ENCODE measurements at places on chromosomes 2 and 18. TPM values are rescaled to one million over a fixed set of nuclear protein-coding genes. Genes with fewer than 3 reads are reported as not detected.
A peak's percentile ranks its signal among the peaks of the same experiment; 100 is the strongest.

DNA sequence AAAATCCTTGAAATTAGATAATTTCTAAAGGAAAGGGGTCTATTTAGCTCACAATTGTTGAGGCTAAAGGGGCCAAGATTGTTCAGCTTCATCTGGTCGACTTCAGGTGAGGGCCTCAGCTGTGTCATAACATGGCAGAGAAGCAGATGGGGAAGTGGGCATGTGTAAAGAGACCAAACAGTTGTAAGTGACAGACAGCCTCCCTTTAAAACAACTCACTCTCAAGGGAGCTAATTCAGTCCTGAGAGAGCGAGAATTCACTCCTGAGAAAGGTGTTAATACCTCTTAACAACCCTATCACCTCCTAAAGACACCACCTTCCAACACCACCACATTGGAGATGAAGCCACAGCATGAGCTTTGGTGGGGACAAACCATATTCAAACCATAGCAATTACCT lies 62.4 kb downstream of the KCMF1 start:
- DNase-seq, result no peak

DNA sequence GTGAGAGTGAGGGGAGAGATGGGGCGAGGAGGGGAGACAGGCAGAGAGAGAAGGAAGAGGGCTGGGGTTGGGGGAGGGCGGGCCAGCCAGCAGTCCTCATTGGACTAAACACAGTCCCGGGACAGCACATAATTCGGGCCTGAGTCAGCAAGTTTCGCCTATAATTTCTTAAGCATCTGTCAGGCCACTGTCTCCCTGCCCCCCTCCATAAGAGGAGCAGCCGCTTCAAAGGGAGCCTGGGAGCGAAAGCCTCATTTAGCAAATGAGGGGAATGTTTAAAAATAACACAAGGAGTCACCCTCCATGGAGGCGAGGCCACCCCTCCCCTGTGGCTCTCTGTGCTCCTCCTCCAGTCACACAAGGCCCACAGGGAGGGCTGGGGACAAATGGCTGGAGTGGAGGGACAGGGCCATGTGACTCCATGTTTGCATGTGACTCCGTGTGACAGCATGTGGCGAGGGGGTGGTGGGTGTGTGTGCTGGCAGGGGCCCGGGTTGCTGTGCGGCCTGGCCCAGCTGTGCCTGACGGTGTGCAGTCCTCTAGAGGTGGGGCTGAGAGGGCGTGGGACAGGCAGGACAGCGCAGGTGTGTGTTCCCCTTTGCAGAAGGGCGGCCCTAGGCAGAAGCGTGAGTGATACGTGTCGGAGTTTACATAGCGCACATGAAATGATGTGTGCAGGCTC lies 162.4 kb downstream of the CELF4 start:
- DNase-seq, result no peak

DNA sequence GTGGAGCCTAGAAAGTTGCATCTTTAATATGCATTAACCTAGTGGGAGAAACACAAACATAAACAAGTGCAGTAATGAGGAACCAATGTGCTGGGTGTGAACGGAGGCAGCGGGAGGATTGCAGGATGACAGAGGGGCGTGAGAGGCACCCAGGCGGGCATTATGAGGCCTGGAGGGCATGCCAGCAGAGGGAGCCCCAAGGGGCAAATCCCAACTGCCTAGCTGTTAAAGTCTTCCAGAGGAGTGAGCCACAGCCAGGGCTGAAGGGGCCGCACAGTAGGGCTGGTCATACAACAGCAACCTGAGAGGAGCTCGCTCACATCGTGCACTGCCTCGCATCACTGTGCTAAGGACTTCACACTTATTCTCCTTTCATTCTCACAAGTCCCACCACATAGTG lies 13.3 kb upstream of the PRELID3A start:
- peak; percentile 66 for DNase-seq

DNA sequence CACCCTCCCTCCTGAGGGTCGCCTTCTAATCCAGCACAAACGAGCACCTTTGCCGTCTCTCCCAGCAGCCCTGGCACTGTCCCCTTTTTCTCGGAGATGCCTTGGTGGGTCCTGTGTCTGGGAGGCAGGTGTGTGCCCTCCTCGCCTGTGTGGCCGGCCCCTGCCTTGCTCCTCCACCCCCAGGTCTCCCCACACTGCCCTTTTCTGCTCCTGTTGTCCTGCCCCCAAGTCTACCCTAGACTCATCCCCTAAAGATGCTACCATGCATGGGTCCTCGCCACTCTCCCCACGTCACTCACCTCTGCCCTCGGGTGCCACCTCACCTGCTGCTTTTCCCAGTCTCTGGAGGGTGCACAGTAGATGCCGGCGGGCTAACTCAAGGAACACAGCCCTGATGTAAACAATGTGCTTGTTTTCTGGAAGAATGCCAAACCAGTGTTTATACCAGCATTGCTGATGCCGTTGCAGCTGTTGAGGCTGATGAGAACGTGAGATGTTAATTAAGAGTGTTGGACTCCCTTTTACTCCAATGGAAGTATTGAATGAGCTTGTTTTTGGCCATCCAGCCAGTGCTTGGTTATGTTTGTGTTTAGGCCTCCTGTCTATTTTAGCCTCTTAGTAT lies 223.1 kb downstream of the AGAP1 start:
- peak; percentile 52 for DNase-seq

DNA sequence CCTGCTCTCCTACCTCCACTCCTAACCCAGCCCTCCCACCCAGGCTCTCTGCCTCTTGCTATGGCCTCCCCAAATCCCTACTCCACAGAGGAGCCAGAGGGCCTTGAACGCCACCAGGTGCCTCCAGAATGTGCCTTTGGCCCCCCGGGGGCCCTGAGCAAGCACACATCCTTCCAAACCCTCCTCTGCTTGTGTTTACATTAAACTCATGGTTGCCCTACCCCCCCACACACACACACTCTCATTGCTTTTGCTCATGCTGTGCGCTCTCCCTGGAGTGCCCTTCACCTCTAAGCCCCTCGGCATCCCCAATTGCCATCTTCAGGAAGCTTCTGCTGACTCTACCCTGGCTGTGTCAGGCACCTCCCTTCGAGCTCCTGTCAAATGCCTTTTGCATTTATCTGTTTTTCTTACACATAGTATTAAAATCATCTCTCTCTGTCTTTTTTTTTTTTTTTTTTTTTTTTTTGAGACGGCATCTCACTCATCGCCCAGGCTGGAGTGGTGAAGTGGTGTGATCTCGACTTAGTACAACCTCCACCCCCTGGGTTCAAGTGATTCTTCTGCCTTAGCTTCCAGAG lies 16.3 kb upstream of the TET3 start:
- DNase-seq, result no peak

GRCh38 chr2:117785740-117786139 lies 28.8 kb upstream of the DDX18 start:
- peak; percentile 69 for DNase-seq

- DNase-seq, result no peak
Observed at GRCh38 chr18:76568731-76569130, 73.7 kb upstream of the ZNF516 start.

- no peak for DNase-seq
Observed at GRCh38 chr2:232460171-232460570, 4.2 kb downstream of the ALPI start.

GRCh38 chr2:145110668-145111356 lies 590.9 kb upstream of the ZEB2 start:
- peak; percentile 36 for DNase-seq

GRCh38 chr18:69558052-69558451 lies 157.4 kb downstream of the DOK6 start:
- no peak for DNase-seq

GRCh38 chr2:148023861-148024260 lies 3.0 kb downstream of the MBD5 start:
- DNase-seq, result peak; percentile 37

- no peak for DNase-seq
Observed at GRCh38 chr2:120348737-120349439, 3.0 kb downstream of the INHBB start.

- peak; percentile 40 for DNase-seq
Observed at GRCh38 chr2:160397530-160397865, 96.1 kb downstream of the RBMS1 start.

GRCh38 chr2:27350106-27350693 lies 6.4 kb downstream of the GTF3C2 start:
- no peak for DNase-seq

GRCh38 chr2:4597400-4597799 lies 894.0 kb downstream of the DCDC2C start:
- no peak for DNase-seq

- DNase-seq, result no peak
Observed at GRCh38 chr2:4219101-4219500, 515.7 kb downstream of the DCDC2C start.

GRCh38 chr18:49886891-49887764 lies 73.8 kb upstream of the ACAA2 start:
- DNase-seq, result no peak

GRCh38 chr2:123692121-123692520 lies 333.0 kb upstream of the CNTNAP5 start:
- DNase-seq, result no peak

- no peak for DNase-seq
Observed at GRCh38 chr2:238912228-238912915, 64.5 kb downstream of the TWIST2 start.

DNA sequence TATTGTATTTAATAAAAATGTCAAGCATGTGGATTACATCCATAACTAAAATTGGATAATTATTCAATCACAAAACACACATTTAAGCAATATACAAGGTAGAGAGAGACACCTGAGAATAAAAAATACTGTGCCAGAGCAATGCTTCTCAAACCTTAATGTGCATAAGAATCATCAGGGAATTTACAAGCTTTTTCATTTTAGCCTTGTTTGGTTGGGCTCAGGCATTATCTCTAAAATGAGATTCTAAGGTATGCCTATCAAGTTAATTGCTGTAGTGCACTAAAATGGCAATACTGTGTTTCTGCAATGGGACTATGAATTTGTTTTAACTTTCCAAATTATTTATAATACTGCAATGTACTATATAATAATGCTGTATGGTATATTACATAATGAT lies 983 bp downstream of the MOB1A start:
- DNase-seq, result no peak

GRCh38 chr2:66334237-66335029 lies 100.5 kb upstream of the MEIS1 start:
- no peak for DNase-seq

DNA sequence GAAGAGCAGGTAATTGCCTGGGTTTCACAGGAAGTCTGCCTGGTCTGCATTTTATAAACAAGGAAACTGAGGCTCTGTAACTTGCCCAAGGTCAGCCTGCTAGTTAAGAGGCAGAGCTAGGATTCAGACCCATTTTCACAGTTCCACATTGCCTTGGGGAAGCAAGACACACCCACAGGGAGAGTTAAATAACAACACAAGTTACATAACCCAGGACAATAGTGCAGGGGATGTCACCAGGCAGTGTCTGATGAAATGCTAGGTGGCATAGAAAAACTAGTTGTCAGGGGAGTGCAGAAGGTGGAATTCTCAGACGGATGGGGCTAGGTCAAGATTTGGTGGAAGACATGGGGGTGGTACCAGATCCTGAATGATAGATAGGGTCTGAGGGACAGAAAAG lies 69.7 kb downstream of the PRKCE start:
- no peak for DNase-seq

DNA sequence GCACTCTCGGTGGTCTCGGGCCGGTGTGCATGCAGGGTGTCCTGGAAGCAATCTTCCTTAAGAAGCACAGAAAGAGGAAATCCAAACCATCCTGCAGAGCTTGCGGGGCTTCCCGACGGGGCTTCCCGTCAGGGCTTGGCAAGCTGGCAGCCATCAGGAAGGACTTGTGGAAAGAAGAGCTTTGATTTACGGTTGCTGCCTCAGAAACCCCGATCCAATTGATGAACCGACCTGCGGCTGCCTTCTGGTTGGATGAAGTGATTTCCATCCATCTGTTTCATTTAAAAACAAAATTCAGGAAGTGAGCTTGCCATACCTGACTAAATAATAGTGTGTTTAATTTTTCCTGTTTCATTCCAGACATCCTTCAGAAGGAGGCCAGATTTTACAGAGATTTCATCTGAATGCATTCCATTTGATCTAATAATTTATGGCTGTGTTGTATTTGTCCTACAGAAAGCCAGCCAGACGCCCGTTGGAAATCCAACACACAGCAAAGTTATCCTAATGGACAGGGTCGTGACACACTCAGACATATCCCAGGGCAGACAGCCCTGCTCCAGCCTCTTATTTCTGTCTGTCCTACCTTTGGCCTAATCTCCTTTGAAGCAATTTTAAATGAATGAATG lies 141.3 kb downstream of the SEPTIN10 start:
- peak; percentile 30 for DNase-seq

- DNase-seq, result peak; percentile 96
Observed at GRCh38 chr2:46351750-46352138, 54.5 kb downstream of the EPAS1 start.

GRCh38 chr2:120225549-120226065 lies 2.4 kb upstream of the TMEM185B start:
- DNase-seq, result no peak

The RAB6C gene
- total RNA-seq, result not detected

The HOXD4 gene
- total RNA-seq, result 8.8 TPM

The MARCO gene
- not detected for total RNA-seq

The NYAP2 gene
- not detected for total RNA-seq

The NEU4 gene
- not detected for total RNA-seq

The SLC9A2 gene
- total RNA-seq, result not detected

The NT5DC4 gene
- total RNA-seq, result not detected

The NCKAP5 gene
- total RNA-seq, result 0.05 TPM

The KATNAL2 gene
- 0.51 TPM for total RNA-seq

The MRO gene
- not detected for total RNA-seq

The CD8A gene
- 0.05 TPM for total RNA-seq

The STON1 gene
- 8.1 TPM for total RNA-seq

The PFN4 gene
- total RNA-seq, result 0.23 TPM

The EGR4 gene
- total RNA-seq, result not detected

The VIL1 gene
- not detected for total RNA-seq

The MYOM1 gene
- 2.2 TPM for total RNA-seq

The ZAP70 gene
- total RNA-seq, result not detected

The LIPG gene
- 1.9 TPM for total RNA-seq

The SLC5A7 gene
- total RNA-seq, result not detected

The BCL11A gene
- under 0.01 TPM for total RNA-seq

Measured in dermis blood vessel endothelial cell (primary cell).